SK-N-MC (cell line): ENCODE measurements at places on chromosomes 4 and X.

GRCh38 chrX:131778269-131779218 is 234.7 kb downstream of the OR13H1 start:
- DNase-seq = no peak

GRCh38 chr4:80049402-80049801 is 23.6 kb downstream of the ANTXR2 start:
- no peak for DNase-seq

DNA sequence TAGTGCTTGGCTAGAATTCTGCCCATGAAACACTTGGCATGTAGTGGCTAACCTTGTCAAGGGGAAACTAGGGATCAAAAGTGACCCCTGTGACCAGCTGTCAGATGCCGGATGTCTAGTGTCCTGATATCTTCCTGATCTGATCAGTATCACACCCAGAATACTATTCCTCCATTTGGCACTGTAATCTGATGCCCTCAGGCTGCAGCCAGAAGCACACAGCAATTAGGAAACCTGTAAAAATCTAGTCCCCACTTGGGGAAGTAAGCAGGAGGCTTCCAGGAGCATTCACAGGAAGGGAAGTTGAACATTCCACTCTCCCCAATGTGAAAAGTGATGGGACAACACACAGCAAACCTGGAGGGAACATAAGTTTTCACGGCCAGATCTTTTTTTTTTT is 125.1 kb downstream of the HS6ST2 start:
- no peak for DNase-seq

DNA sequence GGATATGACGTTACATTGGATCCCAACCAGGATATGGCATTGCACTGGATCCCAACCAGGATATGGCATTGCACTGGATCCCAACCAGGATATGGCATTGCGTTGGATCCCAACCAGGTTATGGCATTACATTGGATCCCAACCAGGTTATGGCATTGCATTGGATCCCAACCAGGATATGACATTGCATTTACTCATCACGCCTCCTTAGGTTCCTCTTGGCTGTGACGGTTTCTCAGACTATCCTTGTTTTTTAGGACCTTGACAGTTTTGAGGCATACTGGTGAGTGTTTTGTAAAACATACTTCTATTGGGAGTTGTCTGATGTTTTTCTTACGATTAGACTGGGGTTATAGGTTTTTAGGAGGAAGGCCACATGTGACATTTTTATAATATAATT is 5.4 kb upstream of the ACSL1 start:
- no peak for DNase-seq

DNA sequence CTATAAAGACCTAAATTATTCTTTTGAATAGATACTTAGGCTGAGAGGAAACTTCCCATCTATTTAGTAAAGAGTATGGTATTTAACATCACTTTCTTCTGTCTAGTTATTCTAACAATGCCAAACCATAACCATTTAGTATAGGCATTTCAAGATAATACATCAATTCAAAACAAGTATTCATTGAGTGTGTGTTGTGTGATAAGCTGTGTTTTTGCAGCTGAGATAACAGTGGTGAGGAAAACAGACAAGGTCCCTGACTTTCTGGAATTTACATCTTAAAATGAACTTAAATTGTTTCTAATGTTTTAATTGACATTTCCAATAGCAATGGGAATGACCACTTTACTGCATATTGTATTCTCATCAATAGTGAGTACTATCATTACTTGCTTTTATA is 22.4 kb upstream of the TSPAN5 start:
- no peak for DNase-seq
